Activated naive CD4-positive, alpha-beta T cell (primary cell): ENCODE measurements at places on chromosomes 12 and 14.

- no peak for DNase-seq
Measured at GRCh38 chr12:6056406-6057240, 67.8 kb downstream of the VWF start.

- DNase-seq = no peak
Measured at GRCh38 chr12:78760906-78761305, 103.7 kb upstream of the SYT1 start.

GRCh38 chr14:59919570-59920377 is at the start of gene LRRC9:
LRRC9 (plus strand) TSS chr14:59920144.
- peak; percentile 22 for DNase-seq

GRCh38 chr12:3752741-3753486 is at the start of gene CRACR2A:
CRACR2A (minus strand) TSS chr12:3753109; CDS start chr12:3696999, 56,110 bp downstream.
- peak; percentile 81 for DNase-seq

GRCh38 chr12:26678697-26679660 is 154.0 kb downstream of the ITPR2 start:
- DNase-seq = no peak

- no peak for DNase-seq
Measured at GRCh38 chr12:30578426-30578825, 117.2 kb downstream of the IPO8 start.

GRCh38 chr12:82745063-82745674 is 58.5 kb downstream of the TMTC2 start:
- no peak for DNase-seq

DNA sequence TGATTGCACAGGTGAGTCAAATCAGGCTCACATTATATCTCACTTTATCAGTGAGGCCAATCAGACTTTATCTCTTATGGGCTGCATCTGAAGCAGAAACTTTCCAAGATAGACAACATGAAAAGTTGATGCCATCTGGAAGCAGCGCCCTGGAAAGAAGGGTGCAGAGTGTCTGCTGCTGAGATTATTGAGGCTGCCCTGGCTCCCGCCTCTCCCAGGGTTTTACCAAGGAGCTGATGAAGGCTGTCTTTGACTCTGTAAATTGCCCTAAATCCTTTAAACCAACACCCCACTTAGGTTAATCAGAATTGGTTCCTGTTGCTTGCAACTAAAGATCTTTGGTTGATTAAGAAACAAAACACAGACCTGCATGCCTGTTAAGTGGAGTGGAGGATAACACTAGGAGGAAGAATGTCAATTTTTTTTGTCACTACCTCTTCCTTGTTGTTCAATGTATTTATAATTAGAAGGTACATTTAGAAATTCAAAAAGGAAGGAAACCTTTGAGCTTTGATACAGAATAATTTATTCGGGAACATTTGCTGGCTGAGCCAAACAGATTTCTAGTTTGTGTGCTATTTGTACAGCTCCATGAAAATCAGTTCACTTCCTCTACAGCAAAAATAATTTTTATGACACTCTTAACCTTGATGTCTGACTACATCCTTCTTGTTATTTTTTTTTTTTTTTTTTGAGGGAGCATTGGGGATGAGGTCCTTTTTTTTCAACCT is 104.1 kb downstream of the VEZT start:
- DNase-seq = no peak

DNA sequence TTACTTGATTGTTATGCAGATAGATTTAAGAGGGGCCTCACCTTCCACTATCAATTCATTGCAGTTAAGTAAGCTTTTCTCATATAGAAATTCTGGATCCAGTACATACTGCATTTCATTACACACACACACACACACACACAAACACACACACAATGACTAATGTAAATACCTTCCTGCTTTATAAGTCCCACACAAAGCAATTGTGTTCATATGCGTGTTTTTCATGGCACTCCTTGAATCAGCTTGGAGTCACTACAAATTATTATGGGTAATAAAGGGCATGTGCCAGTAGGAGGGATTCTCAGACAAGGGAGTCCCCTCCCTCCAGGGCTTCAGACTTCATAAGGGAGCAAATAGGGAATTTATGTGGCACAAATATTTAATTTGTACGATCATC is 4.5 kb downstream of the MIPOL1 start:
- no peak for DNase-seq

DNA sequence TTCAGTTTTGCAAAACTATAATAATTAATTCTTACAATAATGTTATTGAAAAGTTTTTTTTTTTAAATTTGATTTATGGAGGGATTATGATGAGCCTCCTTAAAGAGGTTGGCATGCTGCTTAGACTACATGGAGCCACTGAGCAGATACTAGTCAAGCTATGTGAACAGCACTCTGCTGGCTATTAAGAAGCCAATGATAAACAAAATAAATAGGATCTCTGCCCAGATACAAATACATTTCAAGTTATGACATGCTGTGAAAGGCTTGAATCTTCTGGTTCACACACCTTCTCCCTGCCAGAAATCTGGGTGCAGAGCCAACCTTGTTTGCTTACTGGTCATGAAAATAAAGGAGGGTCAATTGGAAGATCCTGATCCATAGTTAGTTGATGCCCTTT is 107.4 kb upstream of the NAV3 start:
- DNase-seq = no peak

- DNase-seq = no peak
Measured at GRCh38 chr12:125353871-125354270, 288.6 kb downstream of the AACS start.

DNA sequence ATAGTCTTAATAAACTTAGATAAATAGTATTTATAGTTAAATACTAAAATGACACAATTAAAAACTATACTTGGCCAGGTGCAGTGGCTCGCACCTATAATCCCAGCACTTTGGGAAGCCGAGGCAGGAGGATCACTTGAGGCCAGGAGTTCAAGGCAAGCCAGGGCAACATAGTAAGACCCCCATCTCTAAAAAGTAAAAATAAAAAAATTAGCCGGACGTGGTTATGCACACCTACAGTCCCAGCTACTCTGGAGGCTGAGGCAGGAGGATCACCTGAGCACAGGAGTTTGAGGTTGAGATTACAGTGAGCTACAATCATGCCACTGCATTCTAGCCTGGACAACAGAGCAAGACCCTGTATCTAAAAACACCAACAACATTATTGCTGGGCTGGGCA is 16.0 kb downstream of the CINP start:
- DNase-seq = no peak

GRCh38 chr14:88660056-88660455 is 97.2 kb downstream of the ZC3H14 start:
- DNase-seq = no peak

DNA sequence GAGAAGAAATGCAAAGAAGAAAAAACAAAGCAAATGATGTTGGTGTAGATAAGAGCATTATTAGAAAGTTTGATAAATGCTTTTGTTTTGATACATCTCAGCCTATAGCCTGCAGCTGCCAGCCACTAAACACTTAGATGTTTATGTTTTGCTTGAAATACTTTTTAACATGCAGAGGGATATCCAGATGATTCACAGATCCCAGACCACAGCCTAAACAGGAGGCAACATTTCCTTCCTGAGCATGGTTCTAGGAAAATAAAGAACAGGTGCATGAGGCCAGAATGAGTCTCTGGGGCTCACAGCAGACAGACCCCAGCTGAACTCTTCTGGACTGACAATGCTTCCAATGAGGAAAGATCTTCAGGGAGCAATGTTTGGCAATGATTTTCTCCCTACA is 103.7 kb upstream of the EEA1 start:
- DNase-seq = no peak

GRCh38 chr12:88083634-88084033 is 54.4 kb upstream of the C12orf50 start:
- no peak for DNase-seq

GRCh38 chr12:85308374-85308773 is 28.4 kb downstream of the ALX1 start:
- no peak for DNase-seq

DNA sequence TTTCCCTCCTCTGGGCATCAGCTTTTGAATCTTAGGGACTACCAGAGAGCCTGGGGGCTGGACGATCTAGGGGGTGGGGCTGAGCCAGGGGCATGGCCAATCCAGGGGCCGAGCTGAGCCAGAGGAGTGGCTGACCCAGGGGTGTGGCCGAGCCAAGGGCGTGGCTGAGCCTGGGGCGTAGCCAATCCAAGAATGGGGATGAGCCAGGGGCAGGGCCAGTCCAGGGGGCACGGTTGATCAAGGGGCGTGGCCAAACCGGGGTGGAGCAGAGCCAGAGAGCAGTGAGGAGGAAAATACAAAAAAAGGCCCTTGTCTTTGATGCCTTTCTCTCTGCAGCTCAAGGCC is 219.3 kb upstream of the NOS1 start:
- DNase-seq = no peak

- DNase-seq = no peak
Measured at GRCh38 chr12:754851-755562, 2.6 kb downstream of the WNK1 start.

DNA sequence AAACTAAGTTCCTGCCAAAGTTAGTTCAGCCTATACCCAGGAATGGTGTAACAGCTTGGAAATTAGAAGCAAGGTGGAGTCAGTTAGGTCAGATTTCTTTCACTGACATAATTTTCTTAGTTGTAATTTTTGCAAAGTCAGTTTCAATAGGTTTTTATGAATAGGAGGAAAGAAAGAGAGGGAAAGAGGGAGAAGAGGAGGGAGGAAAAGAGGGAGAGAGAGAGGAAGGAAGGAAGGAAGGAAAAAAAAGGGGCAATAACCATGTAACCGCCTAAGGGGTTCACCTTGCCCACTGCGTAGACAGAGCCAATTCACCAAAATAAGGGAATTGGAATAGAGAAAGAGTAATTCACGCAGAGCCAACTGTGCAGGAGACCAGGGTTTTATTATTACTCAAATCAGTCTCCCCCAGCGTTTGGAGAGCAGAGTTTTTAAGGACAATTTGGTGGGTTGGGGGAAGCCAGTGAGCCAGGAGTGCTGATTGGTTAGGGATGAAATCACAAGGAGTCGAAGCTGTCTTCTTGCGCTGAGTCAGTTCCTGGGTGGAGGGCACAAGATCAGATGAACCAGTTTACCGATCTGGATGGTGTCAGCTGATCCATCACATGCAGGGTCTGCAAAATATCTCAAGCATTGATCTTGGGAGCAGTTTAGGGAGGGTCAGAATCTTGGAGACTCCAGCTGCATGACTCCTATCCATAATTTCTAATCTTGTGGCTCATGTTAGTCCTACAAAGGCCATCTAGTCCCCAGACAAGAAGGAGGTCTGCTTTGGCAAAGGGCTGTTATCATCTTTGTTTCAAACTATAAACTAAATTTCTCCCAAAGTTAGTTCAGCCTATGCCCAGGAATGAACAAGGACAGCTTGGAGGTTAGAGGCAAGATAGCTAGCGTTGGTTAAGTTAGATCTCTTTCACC is 126.0 kb upstream of the AMIGO2 start:
- no peak for DNase-seq

- no peak for DNase-seq
Measured at GRCh38 chr12:119177724-119178380, 879 bp upstream of the HSPB8 start.

DNA sequence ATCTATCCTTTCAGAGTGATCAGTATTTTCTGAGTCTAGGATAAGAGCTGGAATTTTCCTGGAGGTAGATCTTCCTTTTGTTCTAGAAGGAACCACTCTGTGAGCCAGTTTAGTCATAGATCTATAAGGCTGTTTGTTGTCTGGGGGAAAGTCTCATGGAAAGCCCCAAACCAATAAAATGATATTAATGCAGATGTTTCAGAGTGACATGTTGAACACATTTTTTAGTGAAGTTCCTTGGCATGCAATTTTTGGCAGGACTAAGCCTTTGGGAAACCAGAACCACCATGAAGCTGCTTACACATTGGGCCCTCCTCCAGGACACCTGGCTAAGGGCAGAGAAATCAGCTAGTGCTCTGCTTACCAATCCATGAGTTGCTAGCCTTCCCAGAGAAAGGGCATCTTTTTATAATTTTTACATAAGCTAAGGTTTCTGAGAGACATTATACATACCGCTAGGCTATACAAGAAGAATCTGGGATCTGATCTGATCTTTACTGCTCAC is 101.5 kb upstream of the PCED1B start:
- DNase-seq = no peak

- DNase-seq = no peak
Measured at GRCh38 chr12:98653866-98654493, 8.9 kb downstream of the APAF1 start.

DNA sequence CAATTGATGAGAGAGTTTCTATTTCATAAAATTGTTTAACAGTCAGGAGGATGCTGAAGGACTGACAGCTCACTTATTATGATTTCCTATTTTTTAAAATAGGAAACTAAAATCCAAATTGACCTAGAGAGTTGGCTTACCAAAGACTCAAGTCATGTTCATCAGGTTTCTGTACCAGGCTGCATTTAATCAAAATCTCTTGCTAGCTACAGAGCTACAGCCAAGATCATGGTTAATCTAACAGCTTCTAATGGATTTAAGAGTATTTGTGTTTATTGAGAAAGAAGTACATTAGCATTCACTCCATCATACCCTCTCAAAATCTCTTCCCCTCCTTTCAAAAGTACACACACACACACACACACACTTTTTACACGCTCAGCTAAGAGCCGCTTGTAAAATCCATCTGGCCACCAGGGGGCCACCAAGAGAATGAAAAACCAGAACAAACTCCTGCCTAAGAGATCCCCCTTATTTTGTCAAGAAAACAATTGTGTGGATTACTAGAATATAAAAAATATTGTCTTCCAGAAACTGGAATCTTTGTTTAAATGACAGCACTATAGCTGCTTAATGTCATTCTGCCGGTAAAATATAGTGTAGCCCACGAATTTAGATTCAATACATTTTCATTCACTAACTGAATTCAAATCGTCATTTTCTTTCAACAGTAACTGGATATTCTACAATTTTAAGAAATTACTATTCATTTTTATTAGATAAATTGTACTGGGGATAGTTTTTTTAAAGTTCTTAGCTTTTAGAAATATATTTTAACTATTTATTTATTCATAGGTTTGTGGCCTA is 334.0 kb downstream of the BTG1 start:
- peak; percentile 70 for DNase-seq

- DNase-seq = no peak
Measured at GRCh38 chr14:21066882-21067502, 3.1 kb upstream of the ARHGEF40 start.

DNA sequence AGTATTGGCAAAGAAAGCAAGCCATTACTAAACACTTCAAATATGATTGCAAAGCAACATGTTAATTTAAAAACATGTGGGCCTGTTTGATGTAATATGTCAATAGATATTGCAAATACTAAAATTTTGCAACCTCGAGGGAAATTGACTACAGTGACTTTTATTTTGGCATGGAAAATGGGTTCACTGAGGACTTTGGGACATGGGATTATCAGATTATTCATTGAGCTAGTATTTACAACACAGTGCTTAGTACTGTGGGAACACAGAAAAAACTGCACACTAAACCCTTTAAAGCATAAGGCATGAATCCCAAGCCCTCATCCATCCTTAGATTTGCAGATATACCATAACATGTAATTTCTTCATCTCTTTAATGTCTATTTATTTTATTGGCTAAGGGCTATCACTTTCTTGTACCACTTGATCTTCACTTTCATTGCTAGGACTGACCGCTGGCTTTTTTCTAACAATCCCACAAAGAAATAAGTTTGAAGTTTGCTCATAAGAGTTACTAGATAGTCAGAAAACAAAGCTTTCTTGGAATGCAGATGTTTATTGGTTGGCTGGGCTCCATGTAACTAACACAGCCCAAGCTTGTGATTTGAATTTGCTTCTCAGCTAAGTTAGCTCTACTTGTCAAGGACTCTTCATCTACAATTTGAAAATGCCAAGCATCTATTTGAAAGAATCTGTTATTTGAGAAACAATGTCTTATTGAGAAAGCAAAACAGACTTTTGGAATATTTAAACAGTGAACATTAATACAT is 48.7 kb downstream of the PPFIBP1 start:
- DNase-seq = no peak

- DNase-seq = no peak
Measured at GRCh38 chr14:24155100-24155499, 6.0 kb upstream of the IRF9 start.

- DNase-seq = no peak
Measured at GRCh38 chr12:73053893-73054292, 781.7 kb downstream of the TRHDE start.
